Gastrocnemius medialis (tissue), 4 donors: ENCODE measurements at places on chromosomes 2 and 18. TPM values are rescaled to one million over a fixed set of nuclear protein-coding genes. Genes with fewer than 3 reads are reported as not detected.

GRCh38 chr2:181457121-181457740 lies at the start of gene ITGA4:
Gene ITGA4, plus strand, starts transcription at chr2:181457386. Its CDS starts 269 bp downstream, at chr2:181457655.
- DNase-seq: peak; percentile 2

GRCh38 chr2:8421658-8422449 lies 260.0 kb upstream of the ID2 start:
- DNase-seq: no peak

- DNase-seq: no peak
Measured at GRCh38 chr18:8657050-8657820, 48.0 kb downstream of the RAB12 start.

DNA sequence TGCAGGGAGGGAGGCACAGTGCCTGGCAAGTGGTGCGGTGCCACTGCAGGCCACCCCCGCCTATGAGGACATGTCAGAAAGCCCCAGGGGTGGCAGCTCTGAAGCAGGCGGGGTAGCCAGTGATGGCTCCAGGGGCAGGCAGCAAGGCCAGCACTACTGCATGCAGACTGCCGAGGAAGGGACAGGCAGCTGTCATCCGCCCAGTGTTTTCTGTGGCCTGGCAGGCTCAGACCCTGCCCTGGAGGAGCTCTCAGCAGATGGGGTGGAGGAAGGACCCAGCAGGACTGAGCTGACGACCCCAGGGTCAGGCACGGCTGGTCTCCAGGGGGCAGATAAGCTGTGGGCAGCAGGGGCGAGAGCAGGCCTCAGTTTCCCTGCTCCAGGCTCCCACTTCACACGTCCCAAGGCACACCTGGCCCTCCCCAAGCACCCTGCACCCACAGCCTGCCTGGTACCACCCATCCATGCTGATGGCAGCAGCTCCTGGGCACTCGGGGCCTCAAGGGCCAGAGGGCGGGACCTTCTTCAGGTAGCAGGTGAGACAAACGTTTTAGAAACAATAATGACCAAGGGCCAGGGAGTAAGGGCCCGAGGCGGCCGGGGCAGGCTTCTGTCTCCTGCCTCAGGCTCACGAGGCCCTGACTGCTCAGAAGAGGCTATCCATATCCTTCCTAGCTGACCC lies 48.5 kb downstream of the HS6ST1 start:
- no peak for DNase-seq

The LRP2 gene
- not detected for total RNA-seq
